Dermis blood vessel endothelial cell (primary cell): ENCODE measurements at places on chromosomes 1 and 21. TPM values are rescaled to one million over a fixed set of nuclear protein-coding genes. Genes with fewer than 3 reads are reported as not detected.

ZCCHC17 gene
- 34.3 and 36.9 TPM in 2 replicates for total RNA-seq

FAM131C gene
- total RNA-seq, result not detected in 2 replicates

DNA sequence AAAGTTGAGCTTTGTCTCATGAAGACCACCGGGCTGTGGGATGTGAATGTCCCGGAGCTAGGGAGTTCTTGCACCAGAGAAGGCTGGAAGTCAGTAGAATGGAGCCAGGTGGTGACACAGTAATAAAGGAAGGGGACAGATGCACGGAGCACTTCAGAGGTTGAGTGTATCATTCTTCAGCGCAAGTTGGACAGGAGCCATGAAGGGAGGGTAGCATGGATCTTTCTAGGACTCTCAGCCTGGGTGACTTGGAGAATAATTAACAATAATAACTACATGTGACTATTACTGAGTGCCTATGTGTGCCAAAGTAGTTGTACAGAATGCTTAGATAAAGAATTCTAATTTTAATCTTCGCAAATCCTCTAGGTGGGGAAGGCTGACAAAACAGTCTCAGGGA lies 258.7 kb upstream of the AJAP1 start:
- DNase-seq, result no peak

DNA sequence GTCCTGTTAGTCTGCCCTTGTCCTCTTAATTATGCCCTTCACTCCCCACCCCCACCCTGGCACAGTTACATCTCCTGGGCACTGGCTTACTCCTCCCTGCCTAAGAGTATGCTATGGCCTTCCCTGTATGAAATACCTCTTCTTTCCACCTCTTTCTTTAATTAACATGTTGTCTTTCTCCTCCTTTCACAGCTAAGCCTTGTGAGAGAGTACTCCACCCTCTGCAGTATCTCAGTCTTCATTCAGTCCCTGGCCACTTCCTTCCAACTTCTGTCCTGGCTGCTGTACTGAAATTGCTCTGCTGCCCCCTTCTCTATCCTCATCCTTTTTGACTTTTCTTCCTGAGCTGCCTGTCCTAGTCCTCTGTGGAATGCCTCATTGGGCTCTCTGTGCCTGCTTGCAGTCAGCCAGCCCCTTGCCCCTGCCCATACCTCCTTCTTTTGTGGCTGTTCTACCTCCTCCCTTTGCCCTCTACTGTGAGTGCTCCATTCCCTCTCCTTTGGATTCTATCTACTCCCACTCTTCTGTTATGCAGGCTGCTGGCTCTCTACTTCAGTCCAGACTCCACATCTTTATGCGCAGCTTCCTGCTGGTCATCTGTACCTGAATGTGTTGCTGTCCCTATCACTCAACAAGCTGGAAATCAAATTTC lies 8.3 kb downstream of the NOS1AP start:
- DNase-seq, result no peak

DMBX1 gene
- not detected in 2 replicates for total RNA-seq

GRCh38 chr1:236403905-236404696 lies 10.0 kb downstream of the EDARADD start:
- DNase-seq, result no peak

GRCh38 chr1:71074681-71075080 lies 6.2 kb downstream of the ZRANB2 start:
- peak; percentile 44 for DNase-seq
